ENCODE measurements at places on chromosomes 7 and 10.

DNA sequence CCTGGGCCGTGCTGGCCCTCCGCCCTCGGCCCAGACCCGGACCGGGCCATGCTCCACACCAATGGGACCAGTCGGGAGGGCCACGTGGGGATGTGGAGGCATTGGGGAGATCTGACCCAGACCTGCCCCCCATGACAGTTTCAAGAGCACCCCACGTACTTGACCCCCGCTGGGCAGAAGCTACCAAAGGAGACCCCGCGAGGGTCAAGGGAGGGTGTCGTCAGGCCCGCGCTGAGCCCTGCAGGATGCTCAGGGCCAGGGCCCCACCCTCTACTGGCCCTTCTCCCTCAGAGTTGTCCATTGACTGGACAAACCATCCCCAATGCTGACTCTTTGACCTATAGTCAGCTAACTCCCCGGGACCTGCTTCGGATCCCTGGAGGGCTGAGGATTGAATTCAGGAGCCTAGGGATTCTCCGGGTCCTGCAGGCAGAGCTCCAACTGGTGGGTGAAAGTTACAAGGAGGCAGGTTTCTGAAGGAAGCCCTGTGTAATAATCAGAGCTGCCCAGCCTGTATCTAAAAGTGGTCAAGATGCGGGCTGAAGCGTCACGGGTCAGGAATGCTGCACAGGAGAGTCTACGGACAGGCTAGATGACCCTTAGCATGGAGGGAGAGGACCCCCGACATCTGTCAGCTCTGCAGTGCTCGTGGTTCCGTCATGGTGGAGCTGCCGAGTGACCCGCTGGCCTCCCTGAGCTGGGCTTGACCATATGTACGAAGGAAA, 498 bp upstream of the CALHM2 start:
- DNase-seq: no peak

DNA sequence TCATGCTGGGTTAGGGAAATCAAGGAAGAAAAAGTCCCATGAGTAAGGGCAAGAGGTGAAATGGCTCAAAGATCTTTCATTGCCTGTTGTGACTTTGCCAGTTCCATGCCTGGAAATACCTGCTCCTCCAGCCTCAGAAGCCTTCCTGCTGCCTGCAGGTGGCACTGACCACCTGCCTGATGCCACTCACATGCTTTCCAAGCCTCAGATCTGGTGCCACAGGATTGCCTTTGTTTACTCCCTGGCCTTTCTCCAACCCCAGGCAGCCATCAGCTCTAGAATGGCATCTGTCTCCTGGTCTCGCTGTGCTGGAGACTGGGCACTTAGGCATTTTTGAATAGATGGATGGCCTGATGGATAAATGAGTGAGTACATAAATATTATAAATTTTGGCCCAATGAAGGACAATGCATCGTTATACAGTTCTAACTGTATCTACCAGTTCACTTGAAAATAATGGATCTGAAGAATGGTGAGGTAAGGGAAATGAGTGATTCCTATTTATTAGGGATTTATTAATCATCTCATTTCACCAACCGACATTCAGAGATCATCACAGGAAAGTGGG, 657.2 kb downstream of the INHBA start:
- no peak for DNase-seq

GRCh38 chr10:75660823-75661222, 229.4 kb downstream of the LRMDA start:
- no peak for DNase-seq

DNA sequence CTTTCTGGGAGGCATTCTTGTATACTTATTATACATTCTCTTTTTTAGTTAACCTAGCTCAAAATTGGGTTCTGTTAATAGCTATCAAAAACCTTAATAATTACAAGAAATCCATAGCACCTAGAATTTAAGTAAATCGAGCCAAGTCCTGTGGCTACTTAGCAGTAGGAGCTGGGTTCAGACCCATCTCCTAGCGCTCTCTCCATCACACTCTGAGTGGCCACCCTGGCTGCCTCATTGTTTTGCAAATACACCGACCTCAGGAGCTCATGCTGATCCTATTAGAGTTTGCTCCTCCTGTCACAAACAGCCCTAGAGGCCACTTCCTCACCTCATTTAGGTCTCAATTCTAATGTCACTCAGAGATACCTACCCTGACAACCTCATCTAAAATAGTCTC, 46.2 kb upstream of the OSBPL3 start:
- DNase-seq: no peak

DNA sequence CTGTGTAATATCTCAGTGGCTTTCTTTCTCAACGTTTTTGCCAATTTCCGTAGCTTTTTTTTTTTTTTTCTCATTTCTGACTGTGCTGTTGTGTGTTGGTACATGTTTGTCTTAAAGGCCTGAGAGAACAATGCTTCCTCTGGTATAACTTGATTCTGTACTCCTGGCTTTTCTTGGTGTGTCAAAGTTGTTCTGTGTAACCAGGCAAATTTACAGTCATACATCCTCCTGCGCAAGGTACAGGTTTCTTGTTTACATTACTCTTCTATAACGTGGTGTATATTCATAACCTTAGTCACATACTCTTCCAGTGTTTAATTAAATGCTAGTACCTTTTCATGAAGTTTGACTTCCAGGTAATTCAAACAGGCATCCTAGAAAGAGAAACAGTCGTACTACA, 8.3 kb upstream of the ARHGAP12 start:
- DNase-seq: no peak

DNA sequence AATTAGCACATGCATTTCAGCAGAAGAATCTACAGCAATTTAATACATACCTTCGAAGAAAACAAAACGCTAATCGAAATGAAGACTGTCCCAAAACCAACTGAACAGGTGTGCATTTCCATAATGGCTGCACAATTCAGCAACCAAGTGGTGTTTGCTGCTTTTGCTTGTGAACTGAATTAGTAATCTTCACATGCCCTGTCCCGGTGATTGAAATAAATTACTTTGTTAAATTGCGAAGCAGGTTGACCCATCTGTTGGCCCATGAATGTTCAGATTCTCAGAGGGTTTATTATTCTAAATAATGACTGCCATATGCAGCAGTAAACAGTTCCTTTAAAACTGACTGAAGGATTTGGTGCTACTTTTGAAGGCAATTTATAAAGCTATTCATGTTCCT, 445.2 kb upstream of the NFE2L3 start:
- no peak for DNase-seq

- DNase-seq: no peak
Measured at GRCh38 chr10:102421507-102421756, 796 bp downstream of the FBXL15 start.

DNA sequence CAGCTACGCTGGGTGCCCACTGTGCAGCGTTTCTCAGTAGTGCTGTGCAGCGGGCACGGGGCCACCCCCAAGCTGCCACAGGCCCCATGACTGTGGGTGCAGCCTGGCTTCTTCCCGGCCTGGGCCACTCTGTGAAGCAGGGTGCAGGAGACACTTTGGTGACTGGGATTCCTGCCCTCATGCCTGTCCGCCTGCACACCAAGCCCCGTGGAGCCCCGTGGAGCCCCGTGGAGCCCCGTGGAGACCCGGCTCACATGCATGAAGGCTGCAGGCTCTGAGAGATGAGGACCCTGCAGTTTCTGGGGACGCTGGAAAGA, 3.9 kb upstream of the SHH start:
- DNase-seq: no peak

- DNase-seq: no peak
Measured at GRCh38 chr7:87447116-87447635, 28.3 kb downstream of the ABCB4 start.

DNA sequence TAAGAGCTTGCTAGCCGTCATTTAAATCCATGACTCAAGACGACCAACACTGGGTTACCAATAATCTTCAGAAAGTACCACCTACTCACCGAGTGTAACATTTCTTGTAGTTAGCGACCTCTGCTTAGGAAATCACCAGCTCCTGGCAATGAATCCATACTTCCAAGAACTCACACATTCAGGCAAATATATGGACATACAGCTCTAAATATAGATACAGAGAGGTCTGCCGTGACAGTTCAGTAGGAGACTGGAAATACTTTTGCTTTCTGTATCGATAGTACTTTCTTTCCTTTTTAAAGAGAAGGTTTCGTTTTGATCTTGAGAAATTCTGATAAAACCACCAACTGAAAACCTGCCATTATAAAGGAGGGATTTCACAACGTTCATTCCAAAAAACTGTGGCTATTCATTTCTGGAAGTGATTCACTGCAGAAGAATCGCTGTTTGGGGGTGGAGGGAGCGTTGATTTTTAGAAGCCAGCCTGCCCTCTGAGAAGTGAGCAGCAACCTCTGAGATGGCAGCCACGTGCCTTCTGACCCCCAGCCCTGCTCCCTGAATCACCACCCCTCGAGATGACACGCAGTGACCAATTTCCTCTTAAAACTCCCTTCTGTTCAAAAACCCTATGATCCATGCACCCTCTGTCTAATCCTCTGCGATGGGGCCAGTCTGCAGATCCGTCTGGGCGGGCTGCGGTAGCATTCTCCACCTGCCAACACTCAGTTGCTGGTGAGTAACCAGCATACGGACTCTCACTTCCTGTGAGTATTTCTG, 179.0 kb upstream of the KLF14 start:
- peak; percentile 88 for DNase-seq

GRCh38 chr7:29793507-29793906, 12.8 kb upstream of the WIPF3 start:
- DNase-seq: no peak

DNA sequence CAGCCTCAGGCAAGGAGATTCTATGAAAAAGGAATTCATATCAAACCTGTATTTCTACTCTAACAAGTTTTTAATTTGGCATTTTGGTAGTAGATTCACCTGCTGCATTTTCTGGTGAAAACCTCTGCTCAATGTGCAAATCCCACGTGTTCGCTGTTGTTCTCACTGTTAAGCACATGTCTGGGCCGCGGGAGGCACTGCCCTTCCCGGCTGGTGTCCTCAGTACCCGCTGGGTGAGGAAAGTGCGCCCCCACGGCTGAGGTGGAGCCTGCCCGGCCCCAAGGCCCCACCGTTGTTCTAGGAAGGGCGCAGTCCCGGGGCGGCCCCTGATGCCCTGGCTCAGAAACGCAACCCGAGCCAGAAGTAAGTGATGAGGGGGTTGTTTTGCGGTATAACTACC, 193.4 kb upstream of the VWC2 start:
- DNase-seq: no peak

DNA sequence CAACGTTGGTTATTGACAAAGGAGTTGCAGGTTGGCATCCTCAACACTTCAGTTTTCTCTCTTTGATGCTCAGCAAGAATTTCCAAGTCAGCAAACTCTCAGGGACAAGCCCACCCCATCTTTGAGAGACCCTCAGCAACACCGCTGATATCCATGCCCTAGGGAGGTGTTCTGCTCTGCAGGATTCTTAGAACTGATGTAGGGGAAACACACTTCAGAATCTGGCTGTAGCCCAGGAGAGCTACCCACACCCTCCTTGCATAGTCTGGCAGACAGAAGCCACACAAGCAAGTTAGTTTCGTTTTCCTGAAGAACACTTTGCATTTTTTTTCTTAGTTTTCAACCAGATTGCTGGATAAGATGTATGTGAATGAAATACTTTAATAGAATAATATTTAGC, 822 bp downstream of the SAMD9L start:
- DNase-seq: peak; percentile 61

DNA sequence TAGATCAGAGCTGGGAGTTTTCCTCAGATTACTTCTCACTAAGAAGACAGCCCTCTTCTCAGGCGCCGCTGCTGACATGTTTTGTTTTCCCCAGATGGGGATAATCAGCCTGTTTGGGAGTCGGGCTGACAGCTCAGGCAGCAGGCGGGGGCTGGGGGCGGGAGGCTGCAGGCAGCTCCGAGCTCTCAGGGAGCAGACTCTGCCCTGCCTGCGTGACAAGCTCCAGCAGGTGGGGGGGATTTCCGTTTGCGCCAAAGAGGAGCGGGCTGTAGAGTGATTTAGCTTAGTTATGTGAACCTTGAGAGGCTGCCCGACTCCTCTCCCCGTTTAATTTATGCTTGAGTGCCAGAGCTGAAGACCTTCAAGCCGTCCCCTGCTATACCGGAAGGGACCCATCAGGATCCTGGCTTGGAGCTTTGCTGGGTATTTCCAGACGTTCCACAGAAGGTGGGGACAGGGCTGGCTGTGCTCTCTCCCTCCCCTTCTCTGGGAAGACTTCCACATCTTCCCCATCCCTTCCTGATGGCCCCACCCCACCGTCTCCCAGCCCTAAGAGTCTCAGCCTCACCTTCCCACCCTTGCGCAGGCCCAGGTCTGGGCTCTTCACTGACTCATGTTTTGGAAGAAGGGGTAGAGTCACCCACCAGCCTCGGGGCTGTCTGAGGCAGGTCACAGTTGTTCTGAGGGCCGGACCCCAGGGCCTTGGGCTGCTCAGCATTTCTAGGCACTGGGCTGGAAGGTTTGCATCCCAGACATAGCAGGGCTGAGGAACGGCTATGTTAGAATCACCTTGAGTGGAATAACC, 24.7 kb upstream of the ADCYAP1R1 start:
- no peak for DNase-seq

- DNase-seq: no peak
Measured at GRCh38 chr7:4018601-4019316, 663.3 kb upstream of the FOXK1 start.

GRCh38 chr10:52228556-52228955, 85.5 kb upstream of the DKK1 start:
- DNase-seq: no peak

DNA sequence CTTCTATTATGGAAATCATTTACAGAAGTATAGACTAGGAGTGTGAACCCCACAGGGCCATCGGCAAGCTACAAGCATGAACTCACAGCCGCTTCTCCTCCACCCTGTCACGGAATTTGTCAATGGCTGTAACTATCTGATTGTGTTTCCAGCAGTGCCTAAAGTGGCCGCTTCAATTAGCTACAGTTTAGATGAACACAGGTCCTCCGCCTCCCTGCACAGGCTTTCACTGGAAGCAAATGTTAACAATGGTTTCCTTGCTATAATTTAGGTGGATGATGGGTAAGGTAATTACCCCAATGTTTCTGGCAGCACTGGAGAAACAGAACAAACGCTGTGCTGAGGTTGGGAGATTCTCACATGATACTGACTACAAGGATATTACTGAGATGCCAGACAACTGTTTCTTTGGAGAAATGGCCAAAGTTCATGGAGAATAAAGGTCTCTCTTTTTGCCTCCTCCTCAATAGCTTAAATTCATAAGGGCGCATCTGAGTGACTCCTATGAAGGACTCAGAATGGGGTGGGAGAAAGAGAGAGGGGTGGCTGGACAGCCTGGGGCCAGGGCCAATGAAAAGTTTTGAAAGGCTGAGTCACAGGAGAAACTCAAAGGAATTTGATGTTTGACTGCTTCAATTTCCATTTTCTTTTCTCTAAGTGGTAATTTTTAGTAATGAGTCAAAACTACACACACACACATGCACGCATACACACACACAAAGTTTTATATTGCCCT, 78.9 kb downstream of the SVIL start:
- DNase-seq: no peak

DNA sequence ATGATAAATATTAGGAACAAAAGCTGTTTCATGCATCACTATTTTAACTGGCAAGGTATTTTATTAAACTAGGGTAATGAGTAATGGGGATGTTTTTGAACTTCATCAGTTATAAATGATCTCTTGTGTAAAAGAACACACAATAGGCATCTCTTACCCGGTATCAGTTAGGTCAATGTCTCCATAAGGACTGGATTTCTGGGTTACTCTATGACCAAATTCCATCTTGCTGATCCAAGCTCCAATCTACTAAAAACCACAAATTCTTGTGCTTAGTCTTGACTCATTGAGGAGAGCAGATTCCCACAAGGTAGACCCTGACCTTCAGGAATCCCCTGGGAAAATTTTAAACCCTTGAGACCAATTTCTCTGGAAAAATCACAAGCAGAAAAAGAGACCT, 1167.7 kb downstream of the XPNPEP1 start:
- no peak for DNase-seq

- no peak for DNase-seq
Measured at GRCh38 chr10:69757553-69758309, 44.0 kb upstream of the COL13A1 start.

GRCh38 chr7:2261611-2262010, 19.6 kb downstream of the NUDT1 start:
- peak; percentile 20 for DNase-seq
